ENCODE measurements at places on chromosomes 2 and 18. TPM values are rescaled to one million over a fixed set of nuclear protein-coding genes. Genes with fewer than 3 reads are reported as not detected.

Gene MEP1B
- total RNA-seq = 0.11 TPM

Gene SERPINB13
- not detected for total RNA-seq

Gene ABCB6
- 38.0 TPM for total RNA-seq

Gene UGT1A3
- total RNA-seq = 0.43 TPM

Gene FSHR
- 0.39 TPM for total RNA-seq

Gene HTR2B
- total RNA-seq = under 0.01 TPM

Gene ERBB4
- total RNA-seq = not detected

Gene HOXD8
- total RNA-seq = not detected

Gene GPR55
- not detected for total RNA-seq

Gene CYP27A1
- total RNA-seq = 1.1 TPM

Gene CPO
- not detected for total RNA-seq

Gene GPR39
- 34.2 TPM for total RNA-seq

Gene ARHGAP28
- 3.1 TPM for total RNA-seq

Gene BIRC6
- 143 TPM for total RNA-seq

Gene MAPK4
- total RNA-seq = 7.5 TPM

Gene GPR75
- total RNA-seq = 3.5 TPM

Gene HRH4
- not detected for total RNA-seq

Gene POTEI
- not detected for total RNA-seq

Gene EFR3B
- total RNA-seq = 0.39 TPM

Gene CAPN14
- under 0.01 TPM for total RNA-seq

Gene COLEC12
- total RNA-seq = under 0.01 TPM

Gene HK2
- 7.5 TPM for total RNA-seq

Gene SERPINB12
- not detected for total RNA-seq

Gene IL37
- not detected for total RNA-seq

Gene TTLL4
- 17.3 TPM for total RNA-seq

Gene RPRM
- not detected for total RNA-seq

Gene MYL1
- total RNA-seq = not detected

Gene CHN1
- 1.2 TPM for total RNA-seq

Gene POTEC
- not detected for total RNA-seq

Gene PHOSPHO2
- 1.3 TPM for total RNA-seq

Gene DSG1
- 1.2 TPM for total RNA-seq

Gene CTAGE1
- 0.22 TPM for total RNA-seq

Gene IWS1
- total RNA-seq = 22.8 TPM

Gene CWC22
- 13.3 TPM for total RNA-seq

Gene HOXD9
- total RNA-seq = not detected

Gene ST8SIA5
- total RNA-seq = not detected

Gene CCDC178
- not detected for total RNA-seq

Gene MC4R
- not detected for total RNA-seq

Gene DPP4
- 83.2 TPM for total RNA-seq

Gene BMP10
- not detected for total RNA-seq

Gene C2orf92
- total RNA-seq = 9.0 TPM

Gene SCLY
- total RNA-seq = 8.2 TPM

Gene SH2D6
- total RNA-seq = under 0.01 TPM

All from placental epithelial cell (primary cell).